NCI-H1092 treated with DMSO at 0.1 percent for 48 hours (cell line): ENCODE measurements at places on chromosomes 2 and 18.

GRCh38 chr2:100580367-100581276, 17.8 kb downstream of the PDCL3 start:
- no peak for DNase-seq

GRCh38 chr18:24404591-24404990, 7.0 kb upstream of the OSBPL1A start:
- no peak for DNase-seq

DNA sequence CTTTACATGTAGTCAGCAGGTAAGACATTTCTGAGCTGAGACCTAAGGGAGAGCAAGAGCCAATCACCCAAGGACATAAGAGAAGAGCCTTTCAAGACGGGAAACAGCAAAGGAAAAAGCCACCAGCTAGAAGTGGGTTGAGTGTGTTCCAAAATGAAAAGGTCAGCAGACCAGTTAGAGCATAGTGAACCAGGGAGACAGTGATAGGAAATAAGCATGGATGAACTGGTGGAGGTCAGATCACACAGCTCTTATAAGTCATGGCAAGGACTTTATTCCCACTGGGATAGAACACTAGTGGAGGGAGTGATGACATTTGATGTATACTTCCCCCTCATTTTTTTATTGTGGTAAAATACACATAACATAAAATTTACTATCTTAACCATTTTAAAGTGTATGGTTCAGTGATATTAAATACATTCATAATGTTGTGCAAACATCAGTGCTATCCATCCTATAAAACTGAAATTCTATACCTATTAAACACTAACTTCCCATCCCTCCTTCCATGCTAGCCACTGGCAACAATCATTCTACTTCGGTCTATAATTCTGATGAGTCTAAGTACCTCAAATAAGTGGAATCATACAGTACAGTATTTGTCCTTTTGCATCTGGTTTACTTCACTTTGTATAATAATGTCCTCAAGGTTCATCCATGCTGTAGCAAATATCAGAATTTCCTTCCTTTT, 155.8 kb upstream of the WDSUB1 start:
- DNase-seq = no peak

DNA sequence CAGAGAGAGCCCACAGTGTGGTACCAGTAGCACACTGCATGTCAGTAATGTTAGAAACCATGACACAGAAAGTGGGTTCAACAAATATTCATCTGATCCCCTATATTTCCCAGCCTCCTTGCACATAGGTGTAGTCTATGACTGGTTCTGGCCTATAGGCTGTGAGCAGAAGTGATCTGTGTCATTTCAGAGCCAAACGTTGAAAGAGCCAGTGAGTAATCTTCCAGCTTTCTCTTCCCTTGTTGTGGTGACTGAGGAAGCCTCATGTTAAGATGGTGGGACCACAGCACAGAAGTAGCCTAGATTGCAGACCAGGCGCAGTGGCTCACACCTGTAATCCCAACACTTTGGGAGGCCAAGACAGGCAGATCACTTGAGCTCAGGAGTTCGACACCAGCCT, 4.1 kb downstream of the TMEM237 start:
- no peak for DNase-seq

GRCh38 chr2:170675701-170676100, 39.4 kb upstream of the SP5 start:
- DNase-seq = no peak

- DNase-seq = no peak
These were observed 301.5 kb downstream of the PIEZO2 start for GRCh38 chr18:10847907-10848306.

DNA sequence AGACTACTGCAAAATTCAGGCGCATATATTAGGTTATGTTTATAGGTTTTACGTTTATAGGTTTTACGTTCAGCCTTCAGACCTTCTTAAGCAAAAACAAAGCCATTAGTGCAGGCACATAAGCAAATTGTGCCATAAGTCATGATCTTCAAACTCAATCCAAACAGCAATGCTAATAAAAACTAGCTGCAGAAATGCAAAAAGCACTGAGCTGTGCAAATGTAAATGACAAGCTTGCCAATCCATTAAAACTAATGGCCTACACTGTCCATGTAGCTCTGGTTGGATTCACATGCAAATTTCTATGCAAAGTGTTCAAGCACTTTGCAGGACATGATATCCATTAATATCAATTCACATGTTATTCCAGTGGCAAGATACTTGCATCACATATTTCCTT, 50.9 kb downstream of the LRPPRC start:
- peak; percentile 15 for DNase-seq

GRCh38 chr2:165893556-165893955, 60.0 kb downstream of the TTC21B start:
- DNase-seq = no peak

- no peak for DNase-seq
These were observed 42.4 kb upstream of the PDK1 start for GRCh38 chr2:172513524-172513900.

DNA sequence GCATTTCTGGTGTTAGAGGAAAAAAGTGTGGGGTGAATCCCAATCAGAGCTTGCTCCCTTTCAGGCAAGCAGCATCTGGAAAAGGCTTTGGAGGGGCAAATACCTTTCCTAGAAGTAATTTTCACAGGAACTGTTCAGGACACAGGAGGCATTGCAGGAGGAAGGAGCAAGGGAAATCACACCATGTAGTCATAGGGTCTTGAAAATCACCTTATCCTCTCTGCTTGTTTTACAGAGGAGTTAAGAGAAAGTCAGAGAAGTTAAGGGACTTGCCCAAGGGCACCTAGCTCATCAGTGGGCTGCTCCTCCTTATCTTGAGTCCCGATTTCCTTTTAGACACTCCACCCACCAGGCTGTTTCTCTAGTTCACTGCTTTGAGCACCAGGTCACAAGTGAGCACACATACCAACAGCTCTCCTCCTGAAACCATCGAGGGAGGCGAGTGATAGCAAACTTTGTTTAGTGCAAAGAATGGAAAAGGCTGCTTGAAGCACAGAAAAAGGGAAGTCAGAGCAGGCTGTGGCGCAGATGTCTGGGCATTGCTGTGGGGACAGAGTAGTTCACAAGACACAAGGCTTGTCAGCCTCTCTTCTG, 89.2 kb upstream of the CXCR4 start:
- peak; percentile 33 for DNase-seq

- no peak for DNase-seq
These were observed 69.8 kb upstream of the ACVR1C start for GRCh38 chr2:157698430-157698829.
